ENCODE measurements at places on chromosomes 12 and 14. TPM values are rescaled to one million over a fixed set of nuclear protein-coding genes. Genes with fewer than 3 reads are reported as not detected.

The DPPA3 gene
- total RNA-seq, result not detected

The OVCH1 gene
- 1.0 TPM for total RNA-seq

DNA sequence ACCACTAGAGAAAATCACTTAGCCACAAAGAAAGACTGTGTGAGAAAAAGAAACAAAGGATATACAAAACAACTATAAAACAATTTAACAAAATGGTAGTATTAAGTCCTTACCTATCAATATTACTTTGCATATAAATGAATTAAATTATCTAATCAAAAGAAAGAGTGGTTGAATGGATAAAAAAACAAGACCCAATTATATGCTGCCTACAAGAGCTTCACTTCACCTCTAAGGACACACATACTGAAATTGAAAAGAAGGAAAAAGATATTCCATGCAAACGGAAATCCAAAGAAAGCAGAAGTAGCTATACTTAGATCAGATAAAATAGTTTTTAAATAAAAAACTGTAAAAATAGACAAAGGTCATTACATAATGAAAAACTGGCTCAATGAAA, 134.9 kb upstream of the CCDC196 start:
- DNase-seq, result no peak

DNA sequence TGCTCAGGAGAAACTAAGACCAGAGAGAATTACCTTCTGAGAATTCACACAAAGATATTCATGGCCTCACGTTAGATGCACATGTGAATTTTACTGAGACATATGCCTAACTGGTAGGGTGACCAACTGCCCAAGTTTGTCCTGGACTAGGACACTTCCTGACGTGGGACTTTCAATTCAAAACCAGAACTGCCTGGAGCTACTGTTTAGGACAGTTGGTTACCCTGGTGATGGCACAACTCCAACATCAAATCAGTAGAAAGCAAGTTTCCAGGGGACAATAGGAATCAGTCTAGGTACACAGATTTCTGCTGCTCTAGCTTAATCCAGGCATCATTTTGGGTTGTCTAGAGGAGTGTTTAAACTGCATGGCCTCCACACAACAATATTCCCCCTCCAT, 178.7 kb downstream of the GXYLT1 start:
- DNase-seq, result no peak

DNA sequence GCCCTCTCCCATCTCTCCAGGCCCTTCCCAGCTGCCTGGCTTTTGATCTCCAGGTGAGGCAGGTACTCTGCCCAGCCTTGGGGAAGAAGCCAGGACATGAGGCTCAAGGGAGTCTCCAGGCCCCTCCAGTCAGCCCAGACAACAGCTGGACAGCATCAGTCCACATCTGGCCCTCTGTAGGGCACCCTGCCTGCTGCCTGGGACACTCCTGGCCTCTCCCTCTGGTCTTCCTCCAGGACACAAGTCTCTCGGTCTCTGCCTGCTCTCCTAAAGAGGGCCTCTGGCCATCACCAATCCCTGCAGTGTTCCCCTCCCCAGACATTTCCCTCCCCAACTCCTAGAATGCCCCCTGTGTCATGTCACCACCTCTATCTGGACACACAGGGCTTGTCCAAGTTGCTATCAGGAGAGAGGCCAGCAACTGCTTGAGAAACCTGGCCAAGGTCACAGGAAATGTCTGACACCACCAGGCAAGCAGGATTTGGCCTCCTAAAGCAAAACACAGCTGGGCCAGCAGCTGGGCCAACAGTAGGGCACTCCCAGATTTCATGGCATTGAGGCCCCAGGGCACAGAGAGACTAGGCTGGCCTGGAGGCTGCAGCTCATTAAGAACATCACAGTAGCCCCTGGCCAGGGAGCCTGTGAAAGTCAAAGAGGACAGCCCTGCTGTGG, 29.0 kb downstream of the LTBP2 start:
- no peak for DNase-seq

Data from uterus (tissue), 4 donors.